Hindlimb muscle (tissue), 1 donor: ENCODE measurements at places on chromosomes 16 and 17. TPM values are rescaled to one million over a fixed set of nuclear protein-coding genes. Genes with fewer than 3 reads are reported as not detected.

TMEM235 gene
- polyA plus RNA-seq = not detected

CIITA gene
- polyA plus RNA-seq = 3.1 TPM

- DNase-seq = no peak
These were observed 29.5 kb upstream of the PIK3R6 start for GRCh38 chr17:8896641-8897635.

DNA sequence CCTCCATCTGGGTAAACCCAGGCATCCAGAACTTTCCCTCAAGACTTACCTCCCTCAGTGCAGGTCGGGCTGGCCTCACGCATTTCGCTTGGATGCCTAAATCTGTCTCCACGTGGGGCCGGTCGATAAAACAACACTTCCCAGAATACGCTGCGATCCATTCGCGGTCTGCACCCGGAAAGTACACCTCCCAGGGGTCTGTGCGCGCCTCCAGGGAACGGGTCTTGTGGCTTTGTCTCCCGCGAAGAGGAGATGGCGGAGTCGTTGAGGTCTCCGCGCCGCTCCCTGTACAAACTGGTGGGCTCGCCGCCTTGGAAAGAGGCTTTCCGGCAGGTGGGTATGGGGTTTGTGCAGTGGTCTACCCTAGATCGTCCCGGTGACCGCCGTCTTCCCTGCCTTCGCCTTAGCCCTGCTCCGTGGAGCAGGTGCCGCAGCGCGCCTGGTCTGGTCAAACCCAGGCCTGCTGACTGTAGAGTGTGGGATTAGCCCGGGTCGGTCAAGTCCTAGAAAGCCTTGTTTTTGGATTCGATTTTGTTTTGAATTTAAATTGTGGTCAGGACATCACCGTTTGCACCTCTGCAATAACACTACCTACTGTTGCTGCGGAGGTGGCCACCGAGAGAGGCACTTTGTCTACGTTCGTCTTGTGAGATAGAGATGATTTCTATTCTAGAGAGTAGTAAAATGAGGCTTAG is at the start of gene RPAIN:
TSS of gene RPAIN (plus strand) at position 224 of the 695 bp plus-strand sequence. CDS start at position 253, 29 bp downstream.
- peak; percentile 86 for DNase-seq

GRCh38 chr16:27703545-27703944 is 153.6 kb downstream of the KATNIP start:
- no peak for DNase-seq

ADAMTS18 gene
- 3.7 TPM for polyA plus RNA-seq

DNA sequence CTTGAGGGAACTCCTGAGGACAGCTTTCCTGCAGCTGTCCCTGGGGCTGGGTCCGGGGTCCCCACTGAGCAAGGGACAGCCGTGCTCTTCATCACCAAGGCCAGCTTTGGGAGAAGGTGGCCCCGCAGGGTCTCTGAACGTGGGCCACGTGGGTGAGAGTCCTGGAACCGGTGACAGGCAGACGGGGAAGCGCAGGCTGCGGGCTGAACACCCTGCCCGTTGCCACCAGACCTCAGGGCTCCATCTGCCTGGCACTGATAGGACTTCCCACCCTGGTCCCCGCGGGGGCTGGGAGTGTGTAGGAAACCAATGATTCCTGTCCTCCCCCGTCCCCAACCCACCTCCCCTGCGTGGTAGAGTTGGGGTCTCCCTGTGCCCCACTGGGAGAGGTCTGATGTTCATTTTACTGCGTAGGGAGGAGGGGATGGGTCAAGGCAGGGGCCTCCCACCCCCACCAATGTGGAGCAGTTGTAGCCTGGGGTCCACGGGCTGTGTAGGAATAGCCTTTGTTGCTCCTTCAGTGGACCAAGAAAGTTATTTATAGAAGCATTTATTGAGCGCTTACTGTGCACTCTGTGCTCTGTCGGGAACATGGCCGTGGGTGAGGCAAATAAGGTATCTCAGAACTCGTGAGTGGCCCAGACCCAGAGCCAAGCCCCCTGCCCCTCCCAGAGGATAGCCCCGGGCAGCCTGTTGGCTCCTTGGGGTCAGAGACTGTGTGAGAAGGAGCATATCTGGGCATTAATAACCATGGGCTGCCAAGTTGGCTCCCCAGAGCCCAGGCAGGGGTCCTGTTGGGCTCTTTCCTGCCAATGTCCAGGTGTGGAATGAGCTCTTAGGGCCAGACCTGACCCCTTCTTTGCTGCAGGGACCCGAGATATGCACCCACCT is 1.3 kb downstream of the ADGRG1 start:
- no peak for DNase-seq

HBA2 gene
- 1,686 TPM for polyA plus RNA-seq

LPO gene
- polyA plus RNA-seq = 0.22 TPM

XPO6 gene
- polyA plus RNA-seq = 57.3 TPM

DNA sequence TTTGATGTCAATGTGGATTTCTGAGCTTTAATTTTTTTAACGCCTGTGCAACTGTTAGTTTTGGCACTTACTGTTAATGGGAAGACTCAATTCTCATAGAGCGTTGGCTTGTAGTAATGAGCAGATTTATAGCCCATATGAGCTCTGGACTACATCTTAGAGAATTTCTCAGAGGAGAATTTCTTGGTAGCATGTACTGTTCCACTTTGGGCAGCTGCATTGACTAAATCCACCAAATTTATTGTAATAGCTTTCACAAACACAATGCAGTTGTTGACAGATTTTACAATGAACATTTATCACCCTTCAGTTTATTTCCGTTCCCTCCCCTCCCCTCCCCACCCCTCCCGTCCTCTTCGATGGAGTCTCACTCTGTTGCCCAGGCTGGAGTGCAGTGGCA is 193.9 kb downstream of the PRKCA start:
- no peak for DNase-seq

DNA sequence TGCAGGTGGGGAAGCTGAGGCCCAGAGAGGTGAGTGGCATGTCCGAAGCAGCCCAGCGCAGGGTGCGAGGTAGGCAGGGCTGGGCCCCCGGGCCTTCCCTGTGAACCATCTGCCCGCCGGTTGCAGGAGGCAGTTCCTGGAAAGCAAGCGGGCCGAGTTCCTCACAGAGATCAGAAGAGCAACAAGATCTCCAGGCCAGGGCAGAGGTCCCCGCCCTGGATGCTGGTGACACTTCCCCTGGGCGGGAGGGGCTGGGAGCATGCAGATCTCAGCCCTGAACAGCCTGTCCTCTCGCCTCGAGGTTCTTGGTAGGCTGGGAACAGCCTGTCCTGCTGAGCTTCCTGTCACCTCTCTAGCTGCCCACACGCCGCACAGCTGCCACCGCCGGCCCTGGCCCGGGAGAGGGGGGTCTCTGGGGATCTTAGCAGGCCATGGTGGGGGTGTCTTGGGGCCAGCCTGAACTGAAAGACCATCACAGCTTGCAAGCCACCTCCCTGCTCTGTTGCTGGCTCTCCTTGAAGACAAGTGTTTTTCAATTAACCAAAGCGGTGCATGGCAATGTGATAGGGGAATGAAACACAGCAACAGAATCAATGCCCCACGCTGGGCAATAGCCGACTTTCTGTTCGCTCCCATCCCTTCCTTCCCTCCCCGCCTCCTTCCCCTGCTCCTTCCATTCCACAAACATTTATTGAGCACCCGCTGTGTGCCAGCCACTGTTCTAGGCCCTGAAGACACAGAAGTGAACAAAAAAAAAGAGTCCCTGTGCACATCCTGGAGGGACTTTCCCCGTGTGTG is 31.7 kb downstream of the SOCS1 start:
- DNase-seq = no peak

GRCh38 chr17:50310455-50311111 is 35.3 kb upstream of the XYLT2 start:
- no peak for DNase-seq

NOTUM gene
- 4.4 TPM for polyA plus RNA-seq

DNA sequence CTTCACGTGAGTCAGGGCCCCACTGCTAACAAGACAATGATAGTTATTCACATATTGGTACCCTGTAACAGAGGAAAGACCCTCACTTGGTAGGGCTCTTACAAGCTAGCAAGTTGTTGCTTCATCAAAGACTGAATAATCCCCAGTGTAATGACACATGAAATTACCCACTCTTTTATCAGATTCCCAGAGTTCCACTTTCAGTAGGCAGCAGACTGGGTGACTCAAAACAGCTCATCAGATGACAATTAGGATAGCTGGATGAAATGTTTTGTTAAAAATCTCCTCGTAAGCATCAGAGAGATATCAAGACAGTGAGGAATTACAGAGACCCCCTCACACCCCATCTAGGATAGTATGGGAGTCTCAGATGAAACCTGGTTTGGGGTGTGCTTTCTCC is 6.8 kb upstream of the OR1E2 start:
- no peak for DNase-seq

GRCh38 chr16:73408311-73408710 is 360.4 kb upstream of the ZFHX3 start:
- no peak for DNase-seq

SLC13A2 gene
- polyA plus RNA-seq = not detected
